ENCODE measurements at places on chromosomes 4 and X.

GRCh38 chrX:107429090-107429489, 20.4 kb upstream of the FRMPD3 start:
- DNase-seq: no peak

- DNase-seq: no peak
Measured at GRCh38 chrX:153525451-153525850, 8.0 kb downstream of the ATP2B3 start.

DNA sequence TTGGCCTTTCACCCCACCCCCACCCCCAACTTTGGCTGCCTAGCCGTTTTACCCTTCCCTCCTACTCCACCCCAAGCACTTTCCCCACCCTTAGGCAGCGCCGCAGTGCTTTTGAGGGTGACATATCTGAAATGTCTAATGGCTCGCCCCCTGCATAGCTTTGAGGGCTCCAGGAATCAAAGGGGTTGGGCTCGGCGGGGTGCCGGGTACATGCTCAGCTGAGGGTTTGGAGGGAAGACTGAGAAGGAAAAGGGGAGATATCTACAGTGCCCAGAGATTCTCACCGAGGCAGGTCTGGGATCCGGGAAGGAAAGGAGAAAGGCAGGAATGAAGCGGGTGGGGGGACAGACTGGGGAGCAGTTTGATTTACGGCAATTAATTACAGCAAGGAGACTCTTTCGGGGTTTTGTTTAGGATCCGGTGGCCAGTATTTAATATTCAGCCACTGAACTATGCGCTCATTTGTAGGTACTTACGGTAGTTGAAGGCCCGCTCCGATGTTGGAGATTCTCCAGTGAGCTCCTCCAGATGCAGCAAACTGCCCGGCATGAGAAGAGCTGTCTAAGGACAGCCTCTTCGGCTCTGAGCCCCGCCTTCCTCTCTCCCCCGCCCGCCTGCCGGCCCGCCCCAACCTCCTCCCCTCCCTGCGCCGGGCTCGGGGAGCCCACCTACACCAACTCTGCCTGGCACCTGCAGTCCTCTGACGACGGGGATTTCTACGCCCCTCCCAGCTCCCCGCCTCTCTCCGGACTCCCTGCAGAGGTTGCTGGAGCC, at the start of gene IGSF1:
TSS of gene IGSF1 (minus strand) at position 569 of the 774 bp plus-strand sequence. CDS start 2,632 bp downstream, outside the sequence.
- peak; percentile 63 for DNase-seq

- DNase-seq: no peak
Measured at GRCh38 chr4:99887837-99888236, 6.4 kb downstream of the LAMTOR3 start.

DNA sequence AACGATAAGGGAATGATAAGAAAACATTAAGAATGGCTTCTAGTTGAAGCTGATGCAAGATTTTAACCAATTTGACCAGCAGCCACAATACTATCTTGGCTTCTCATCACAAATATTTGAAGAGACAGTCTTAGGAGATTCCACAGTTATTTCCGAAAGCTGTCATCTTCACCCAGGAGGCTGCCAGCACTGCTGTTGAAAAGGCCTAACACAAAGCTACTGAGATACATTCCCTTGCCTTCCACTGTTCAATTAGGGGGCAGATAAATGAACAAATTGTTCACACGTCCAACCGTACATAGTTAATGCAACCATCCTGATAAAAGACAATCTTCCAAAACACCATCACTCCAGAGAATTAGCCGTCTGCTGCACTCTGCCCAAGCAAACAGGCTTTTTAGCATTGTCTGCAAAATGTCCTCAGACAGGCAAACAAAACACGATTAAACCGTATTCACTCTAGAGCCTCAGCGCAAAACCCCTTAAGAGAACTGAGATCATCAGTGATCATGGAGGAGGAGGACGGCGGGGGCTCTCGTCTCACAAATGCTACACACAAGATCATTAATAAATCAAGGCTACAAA, 189.8 kb upstream of the PSAPL1 start:
- no peak for DNase-seq

DNA sequence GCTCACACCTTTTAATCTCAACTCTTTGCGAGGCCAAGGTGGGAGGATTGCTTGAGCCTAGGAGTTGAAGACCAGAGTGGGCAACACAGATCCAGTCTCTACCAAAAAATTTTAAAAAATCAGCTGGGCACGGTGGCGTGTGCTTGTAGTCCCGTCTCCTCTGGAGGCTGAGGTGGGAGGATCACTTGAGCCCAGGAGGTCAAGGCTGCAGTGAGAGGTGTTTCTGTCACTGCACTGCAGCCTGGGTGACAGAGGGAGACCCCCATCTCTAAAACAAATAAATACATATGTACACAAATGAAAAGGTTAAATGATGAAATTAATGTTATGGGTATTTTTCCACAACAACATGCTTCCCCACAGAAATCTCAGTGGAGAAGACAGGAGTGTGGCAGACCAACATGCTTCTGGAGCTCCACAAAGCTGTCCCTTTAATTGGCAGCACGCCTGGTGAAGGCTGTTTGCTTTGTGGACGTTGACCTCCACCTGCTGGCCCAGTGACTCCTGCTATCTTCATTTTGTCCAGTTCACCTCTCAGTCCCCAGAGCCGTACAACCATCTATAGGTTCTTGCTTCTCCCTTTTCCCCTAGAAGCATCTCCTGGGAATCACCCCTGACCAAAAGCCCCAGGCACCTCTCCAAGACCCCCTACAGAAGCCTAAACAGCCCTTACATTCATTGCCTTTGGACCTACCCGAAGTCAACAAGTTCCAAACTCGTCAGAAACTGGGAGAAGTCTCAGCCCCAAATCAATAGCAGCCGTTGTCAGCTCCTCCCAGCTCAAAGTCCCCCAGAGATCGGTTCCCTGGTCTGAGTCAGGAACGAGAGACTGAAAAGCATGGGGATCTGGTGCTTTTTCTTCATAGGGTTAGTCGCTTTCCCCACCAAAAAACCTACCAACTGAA, 36.4 kb upstream of the CD99 start:
- no peak for DNase-seq

GRCh38 chr4:118836301-118837120, 585 bp upstream of the SEC24D start:
- DNase-seq: no peak

GRCh38 chr4:56128213-56128612, 179.5 kb downstream of the CEP135 start:
- no peak for DNase-seq

DNA sequence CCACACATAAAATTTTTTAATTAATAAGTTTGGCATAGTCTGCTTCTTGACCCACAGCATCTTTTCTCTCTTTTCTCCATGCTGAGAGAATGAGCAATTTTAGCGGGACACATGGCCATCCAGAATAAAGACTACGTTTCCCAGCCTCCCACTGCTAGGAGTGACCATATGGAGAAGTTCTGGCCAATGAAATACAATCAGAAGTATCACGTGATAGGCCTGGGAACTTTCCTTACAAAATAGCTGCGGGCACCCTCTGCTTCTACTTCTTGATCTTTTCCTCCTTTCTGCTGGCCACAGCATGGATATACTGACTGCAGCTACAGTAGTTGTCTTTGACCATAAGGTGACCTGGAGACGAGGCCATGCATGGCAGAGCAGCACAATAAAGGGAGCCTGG, 348.0 kb downstream of the BCOR start:
- no peak for DNase-seq

DNA sequence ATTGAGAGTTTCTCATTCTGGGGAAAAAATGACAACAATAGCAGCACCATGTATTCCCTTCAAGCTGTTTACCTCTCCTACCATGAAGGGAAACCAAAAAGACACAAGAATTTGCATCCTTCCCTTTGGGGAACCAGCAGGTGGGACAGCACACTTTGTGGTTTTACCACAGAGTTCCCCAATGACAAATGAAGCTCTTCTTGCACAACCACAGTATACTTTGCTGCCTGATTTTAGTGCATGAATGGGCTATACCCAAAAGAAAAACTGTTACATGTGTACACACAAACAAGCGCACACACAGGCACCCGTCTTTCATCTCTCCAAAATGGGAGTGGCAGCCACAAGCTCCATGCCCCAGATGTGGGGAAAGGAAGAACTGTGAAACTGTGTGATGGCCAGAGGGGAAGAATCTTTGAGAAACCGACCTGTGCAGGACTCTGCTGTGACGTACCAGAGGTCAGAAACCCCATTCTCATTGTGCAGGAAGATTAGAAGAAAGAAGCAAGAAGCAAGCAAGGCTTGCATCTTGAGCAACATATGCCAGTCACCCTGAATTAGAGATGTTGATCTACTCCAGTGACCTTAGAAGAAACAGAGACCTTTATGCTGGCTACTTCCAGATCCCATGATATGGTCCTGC, 2.7 kb upstream of the MAML3 start:
- no peak for DNase-seq

DNA sequence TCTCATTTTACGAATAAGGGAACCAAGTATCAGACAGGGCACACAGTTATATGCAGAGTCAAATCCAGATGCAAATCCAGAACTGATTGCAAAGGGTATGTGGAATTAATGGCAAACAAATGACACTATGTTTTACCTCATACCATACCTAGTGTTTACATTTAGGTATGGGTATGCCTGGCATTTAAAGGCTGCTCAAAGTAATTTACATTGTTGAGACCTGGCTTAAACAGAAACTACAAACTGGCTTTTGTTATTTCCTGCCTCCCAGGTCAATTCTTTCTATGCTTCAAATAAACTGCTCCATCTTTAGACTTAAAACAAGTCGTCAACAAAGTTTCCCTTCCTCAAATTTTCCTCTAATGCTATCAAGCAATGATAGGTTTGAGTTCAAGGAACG, 33.7 kb downstream of the ANKRD17 start:
- DNase-seq: no peak

GRCh38 chr4:76197971-76198410, 15.6 kb downstream of the SCARB2 start:
- DNase-seq: peak; percentile 89

GRCh38 chrX:31384471-31384870, 312.6 kb upstream of the FTHL17 start:
- peak; percentile 30 for DNase-seq

GRCh38 chr4:9987749-9988362, 33.4 kb downstream of the SLC2A9 start:
- DNase-seq: no peak

GRCh38 chrX:40933132-40933705, 152.0 kb upstream of the USP9X start:
- DNase-seq: no peak

DNA sequence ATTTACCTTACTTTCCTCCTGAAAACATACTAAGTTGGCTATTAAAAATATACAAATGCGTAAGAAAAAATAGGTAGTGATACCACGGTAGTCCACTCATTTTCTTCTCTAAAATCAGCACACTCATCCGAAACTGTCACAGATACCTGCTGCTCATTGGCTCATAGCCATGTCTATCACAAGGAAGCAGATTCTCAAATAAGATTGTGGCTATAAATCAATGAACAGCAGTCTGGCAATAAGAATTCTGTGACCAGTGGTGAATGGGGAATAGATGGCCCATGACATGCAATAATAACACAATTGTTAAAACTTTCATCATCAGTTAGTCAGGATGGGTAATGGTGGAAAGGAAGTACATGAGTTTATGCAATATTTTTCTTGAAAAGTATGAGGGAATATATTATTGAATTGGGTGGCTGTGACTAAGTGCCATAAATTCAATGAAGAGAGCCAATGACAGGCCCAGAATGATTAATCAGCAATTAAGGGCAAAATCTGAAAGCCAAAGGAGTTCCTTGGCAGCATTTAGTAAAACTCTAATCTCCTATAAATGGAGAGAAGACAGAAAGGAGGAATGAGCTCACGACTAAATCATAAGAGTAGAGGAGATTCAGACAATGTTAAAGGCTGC, 202.3 kb upstream of the NEIL3 start:
- no peak for DNase-seq

- DNase-seq: no peak
Measured at GRCh38 chr4:47109379-47109778, 78.0 kb downstream of the GABRB1 start.

DNA sequence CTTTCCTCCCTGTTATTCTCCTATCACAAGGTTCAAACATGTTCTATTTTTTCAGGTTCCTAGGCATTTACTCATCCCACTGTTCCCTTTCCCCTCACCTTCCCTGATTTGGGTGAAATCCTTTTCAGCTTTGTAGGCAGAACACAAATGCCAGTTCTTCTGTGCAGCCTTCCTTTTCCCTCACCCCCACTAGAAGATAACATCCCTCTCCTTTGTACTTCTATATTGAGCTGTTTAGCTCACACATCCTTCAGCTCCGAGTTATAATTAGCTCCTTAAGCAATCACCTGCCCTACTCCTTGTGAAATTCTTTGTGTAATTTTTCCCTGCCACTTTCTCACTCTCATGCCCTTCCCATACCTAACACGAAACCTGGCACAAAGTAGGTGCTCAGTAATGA, 240.9 kb downstream of the AR start:
- no peak for DNase-seq

DNA sequence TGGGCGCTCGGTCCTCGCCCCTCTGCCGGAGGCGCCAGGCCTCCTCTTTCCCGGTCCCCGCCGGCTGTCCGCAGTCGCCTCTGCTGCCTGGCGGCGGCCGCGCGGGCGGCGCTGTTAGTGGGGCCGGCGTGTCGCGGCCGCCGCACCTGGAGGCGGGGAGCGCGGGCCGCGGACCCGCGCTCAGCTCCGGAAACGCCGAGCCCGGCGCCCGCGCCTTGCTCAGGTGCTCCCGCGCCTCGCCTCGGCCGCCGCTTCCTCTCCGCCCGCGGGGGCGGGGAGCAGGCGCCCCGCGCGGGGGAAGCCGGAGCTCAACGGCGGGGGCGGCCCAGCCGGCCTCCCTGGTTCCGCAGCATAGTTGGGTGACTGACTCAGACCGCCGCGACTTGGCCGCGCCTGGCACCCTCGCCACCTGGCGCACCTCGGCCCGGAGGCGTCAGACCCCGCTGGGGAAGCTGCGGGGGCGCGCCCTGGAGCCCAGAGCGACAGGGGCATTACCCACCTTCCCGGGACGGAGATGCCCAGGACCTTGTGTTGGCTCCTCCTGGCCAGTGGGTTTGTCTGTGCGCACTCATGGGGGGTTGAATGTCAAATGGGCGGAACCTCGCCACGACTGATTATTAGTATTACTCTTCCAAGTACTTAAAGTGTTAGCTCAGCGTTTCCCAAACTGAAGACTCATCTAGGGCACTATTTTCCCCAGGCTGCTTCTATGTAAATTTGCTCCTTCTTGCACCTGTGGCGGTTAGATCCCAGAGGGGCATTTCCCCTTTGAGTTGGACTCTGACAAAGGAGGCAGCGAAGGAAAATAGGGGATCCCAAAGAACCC, at the start of gene ARAP2:
TSS of gene ARAP2 (minus strand) at position 258 of the 826 bp plus-strand sequence. CDS start 15,028 bp downstream, outside the sequence.
- peak; percentile 37 for DNase-seq

GRCh38 chr4:113607147-113607720, 154.3 kb downstream of the CAMK2D start:
- no peak for DNase-seq

GRCh38 chrX:81259020-81259713, 57.3 kb downstream of the SH3BGRL start:
- DNase-seq: no peak
